ENCODE measurements at places on chromosomes 1 and 21. TPM values are rescaled to one million over a fixed set of nuclear protein-coding genes. Genes with fewer than 3 reads are reported as not detected.

GRCh38 chr1:8348777-8349472 lies 31.0 kb downstream of the SLC45A1 start:
- peaks cover 5% of the 10 kb centered on the region for H3K36me3 ChIP-seq
- no peak for DNase-seq
- H3K27me3 ChIP-seq = no peaks in the 10 kb centered on the region
- H3K4me1 ChIP-seq = peaks cover 45% of the 10 kb centered on the region
- H3K4me3 ChIP-seq = no peak overlapping the region

SPRR2F gene
- 2.8 TPM for total RNA-seq

RNU1-3 gene
- total RNA-seq = not detected

DNA sequence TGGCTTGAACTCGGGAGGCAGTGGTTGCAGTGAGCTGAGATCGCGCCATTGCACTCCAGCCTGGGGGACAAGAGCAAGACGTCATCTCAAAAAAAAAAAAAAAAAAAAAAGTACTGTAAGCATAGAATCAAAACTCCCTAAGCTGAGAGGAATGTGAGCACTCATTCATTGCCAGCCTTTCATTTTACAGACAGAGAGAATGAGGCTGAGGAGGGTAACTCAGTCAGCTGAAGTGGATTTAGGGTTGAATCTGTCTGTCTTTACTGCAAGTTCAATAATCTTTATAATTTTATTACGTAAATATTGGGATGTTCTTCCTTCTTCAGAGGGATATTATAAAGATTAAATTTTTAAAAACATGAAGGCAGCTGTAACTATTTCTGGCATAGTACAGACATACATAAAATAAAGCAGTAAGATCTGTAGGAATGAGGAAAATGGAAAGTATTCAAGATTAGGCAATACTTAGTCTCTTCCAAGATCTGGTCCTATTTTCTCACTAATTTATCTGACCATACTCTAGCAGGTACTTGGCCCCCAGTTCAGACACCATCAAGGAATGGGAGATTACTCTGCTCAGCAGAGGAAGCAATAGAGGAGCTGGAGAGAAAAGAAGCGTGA lies 24.1 kb upstream of the MNDA start:
- no peaks in the 10 kb centered on the region for H3K27me3 ChIP-seq
- H3K4me1 ChIP-seq = no peaks in the 10 kb centered on the region
- no peak overlapping the region for H3K4me3 ChIP-seq
- DNase-seq = no peak
- H3K27ac ChIP-seq = no peak overlapping the region
- H3K36me3 ChIP-seq = no peaks in the 10 kb centered on the region

PLA2G5 gene
- total RNA-seq = 149 TPM

C1orf185 gene
- not detected for total RNA-seq

GRCh38 chr1:88813471-88813870 lies 77.9 kb downstream of the GTF2B start:
- H3K36me3 ChIP-seq = peaks cover 11% of the 10 kb centered on the region
- no peaks in the 10 kb centered on the region for H3K27me3 ChIP-seq
- H3K27ac ChIP-seq = no peak overlapping the region
- no peaks in the 10 kb centered on the region for H3K4me1 ChIP-seq
- no peak overlapping the region for H3K4me3 ChIP-seq

GRCh38 chr1:109527098-109527811 lies 12.4 kb upstream of the GPR61 start:
- no peak overlapping the region for H3K4me3 ChIP-seq
- no peak for DNase-seq
- H3K4me1 ChIP-seq = peaks cover 24% of the 10 kb centered on the region
- H3K36me3 ChIP-seq = no peaks in the 10 kb centered on the region
- H3K27me3 ChIP-seq = no peaks in the 10 kb centered on the region

PCP4L1 gene
- not detected for total RNA-seq

GRCh38 chr1:111234866-111235265 lies 7.4 kb downstream of the CHI3L2 start:
- no peak for DNase-seq
- H3K27ac ChIP-seq = no peak overlapping the region
- H3K4me3 ChIP-seq = no peak overlapping the region

DNA sequence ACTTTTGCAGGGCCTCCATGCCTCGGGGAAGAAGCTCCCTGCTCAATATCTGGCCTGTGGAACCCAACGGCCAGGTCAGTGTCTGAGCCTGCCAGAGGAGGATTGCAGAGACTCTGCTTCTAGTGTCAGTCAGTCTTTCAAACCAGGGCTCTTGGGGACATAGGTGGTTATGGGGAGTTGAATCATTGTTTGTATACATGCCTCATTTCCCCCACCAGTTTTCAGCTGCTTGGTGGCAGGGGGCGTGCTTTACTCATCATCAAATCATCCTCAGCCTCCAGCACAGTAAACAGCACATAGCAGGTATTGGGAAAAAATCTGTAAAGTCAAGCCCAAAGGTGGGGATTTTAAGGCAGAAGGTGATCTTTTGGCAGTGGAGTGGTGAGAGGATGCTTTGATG lies 17.4 kb upstream of the FAM89A start:
- H3K27ac ChIP-seq = no peak overlapping the region
- no peaks in the 10 kb centered on the region for H3K27me3 ChIP-seq
- no peaks in the 10 kb centered on the region for H3K4me1 ChIP-seq
- DNase-seq = no peak
- H3K4me3 ChIP-seq = no peak overlapping the region

DNA sequence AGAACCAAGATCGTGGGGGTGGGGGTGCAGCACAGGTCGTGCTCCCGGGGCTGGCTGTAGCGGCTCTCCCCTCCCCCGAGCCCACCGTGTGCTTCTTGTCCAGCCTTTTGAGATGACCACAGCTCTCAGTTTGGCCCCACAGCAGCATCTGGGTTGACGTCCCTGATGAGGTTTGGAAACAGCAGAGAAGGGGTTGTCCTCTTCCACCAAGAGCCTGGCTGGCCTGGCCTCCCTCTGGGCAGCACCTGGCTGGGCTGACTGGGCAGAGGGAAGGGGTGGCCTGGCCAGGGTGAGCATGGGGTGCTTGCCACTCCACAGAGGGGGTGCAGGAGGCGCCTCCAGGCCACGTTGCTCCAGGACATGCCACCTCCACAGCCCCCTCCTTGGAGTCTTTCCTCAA lies 61.5 kb downstream of the SKI start:
- H3K27ac ChIP-seq = peak overlapping the region; percentile 75
- H3K4me3 ChIP-seq = no peak overlapping the region
- H3K27me3 ChIP-seq = no peaks in the 10 kb centered on the region
- DNase-seq = no peak
- H3K36me3 ChIP-seq = no peaks in the 10 kb centered on the region
- H3K4me1 ChIP-seq = no peaks in the 10 kb centered on the region

GRCh38 chr1:206575894-206576737 lies 36.1 kb downstream of the EIF2D start:
- no peaks in the 10 kb centered on the region for H3K4me1 ChIP-seq
- no peaks in the 10 kb centered on the region for H3K36me3 ChIP-seq
- no peaks in the 10 kb centered on the region for H3K27me3 ChIP-seq
- no peak overlapping the region for H3K4me3 ChIP-seq

DNA sequence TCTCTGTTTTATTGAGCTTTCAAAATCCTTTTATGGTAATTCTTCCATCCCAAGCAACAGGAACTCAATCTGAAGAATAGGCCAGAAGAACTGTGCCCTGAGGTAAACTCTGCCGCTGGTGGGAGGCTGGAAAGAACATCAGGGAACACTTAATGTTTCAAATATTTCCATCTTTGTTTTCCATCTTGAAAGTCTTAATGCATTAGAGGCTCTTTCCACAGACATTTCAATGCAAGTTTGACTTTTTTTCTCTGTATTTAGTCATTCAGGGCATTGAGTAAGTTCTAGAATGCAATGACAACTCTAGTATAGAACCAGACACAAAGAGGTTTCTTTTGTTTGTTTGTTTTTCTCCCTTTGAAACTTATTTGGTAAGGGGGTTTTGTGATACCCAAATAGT lies 61.5 kb downstream of the KIAA0040 start:
- no peaks in the 10 kb centered on the region for H3K36me3 ChIP-seq
- no peaks in the 10 kb centered on the region for H3K4me1 ChIP-seq
- no peaks in the 10 kb centered on the region for H3K27me3 ChIP-seq
- H3K4me3 ChIP-seq = no peak overlapping the region
- no peak for DNase-seq

- H3K4me1 ChIP-seq = peaks cover 3% of the 10 kb centered on the region
- DNase-seq = peak; percentile 87
- no peaks in the 10 kb centered on the region for H3K36me3 ChIP-seq
- peak overlapping the region; percentile 99 for H3K27ac ChIP-seq
- H3K4me3 ChIP-seq = no peak overlapping the region
Measured at GRCh38 chr1:234533034-234533891, 54.3 kb upstream of the TARBP1 start.

COL11A1 gene
- total RNA-seq = not detected

DNA sequence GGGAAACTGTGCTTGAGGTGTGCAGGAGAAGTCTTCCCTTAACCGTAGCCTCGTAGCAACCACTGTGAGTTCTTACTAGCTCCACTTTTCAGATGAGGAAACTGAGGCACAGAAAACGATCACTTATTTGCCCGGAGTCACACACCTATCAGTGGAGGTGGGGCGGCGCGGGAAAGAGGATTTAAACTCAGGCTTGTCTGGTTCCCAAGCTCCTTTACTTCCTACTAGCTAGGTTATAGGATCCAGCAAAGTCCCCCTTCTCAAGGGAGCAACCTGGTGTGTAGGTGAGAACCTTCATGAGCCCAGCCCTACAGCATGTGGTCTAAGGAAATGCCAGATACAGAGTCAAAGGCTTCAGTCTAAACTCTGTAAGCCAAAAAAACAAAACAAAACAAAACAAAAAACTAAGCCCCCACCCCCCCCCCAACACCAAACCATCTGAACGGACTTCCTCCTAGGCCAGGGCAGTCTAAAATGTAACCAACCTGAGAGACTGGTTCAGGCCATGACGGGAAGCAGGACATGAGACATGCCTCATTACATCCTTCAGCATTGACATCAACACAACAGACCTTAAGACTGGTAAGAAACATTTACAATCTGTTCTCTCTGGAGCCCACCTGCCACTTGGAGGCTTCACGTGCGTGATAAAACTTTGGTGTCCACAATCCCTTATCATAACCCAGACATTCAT lies 709 bp upstream of the FBXO42 start:
- H3K36me3 ChIP-seq = no peaks in the 10 kb centered on the region
- peak overlapping the region; percentile 88 for H3K4me3 ChIP-seq
- peaks cover 31% of the 10 kb centered on the region for H3K4me1 ChIP-seq
- H3K27me3 ChIP-seq = no peaks in the 10 kb centered on the region
- peak overlapping the region; percentile 98 for H3K27ac ChIP-seq

DNA sequence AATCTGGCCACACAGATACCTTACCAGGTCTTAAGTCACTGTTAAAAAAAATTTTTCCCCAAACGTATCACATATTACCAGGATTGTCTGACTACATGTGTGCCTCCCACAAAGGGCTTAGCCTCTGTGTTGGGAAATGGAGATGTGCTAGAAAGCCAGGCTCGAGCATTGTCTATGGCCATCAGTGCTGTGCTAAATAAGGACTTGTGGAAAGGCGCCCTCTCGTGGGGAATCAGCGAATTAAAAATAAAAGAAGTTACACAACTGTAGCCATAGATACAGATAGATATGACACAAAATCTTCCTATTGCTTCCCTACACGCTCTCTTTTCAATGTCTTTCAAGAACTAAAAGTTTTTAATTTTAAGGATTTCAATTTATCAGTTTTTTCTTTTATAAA lies 47.5 kb upstream of the CRNN start:
- H3K36me3 ChIP-seq = no peaks in the 10 kb centered on the region
- no peak overlapping the region for H3K27ac ChIP-seq
- no peaks in the 10 kb centered on the region for H3K27me3 ChIP-seq
- peak; percentile 66 for DNase-seq
- no peak overlapping the region for H3K4me3 ChIP-seq

ID3 gene
- 357 TPM for total RNA-seq

GRCh38 chr1:27643600-27644368 lies 8.8 kb upstream of the FGR start:
- peak; percentile 77 for DNase-seq
- H3K36me3 ChIP-seq = no peaks in the 10 kb centered on the region
- no peaks in the 10 kb centered on the region for H3K4me1 ChIP-seq
- H3K4me3 ChIP-seq = no peak overlapping the region
- H3K27me3 ChIP-seq = no peaks in the 10 kb centered on the region

SIK1 gene
- total RNA-seq = 3.9 TPM

DNA sequence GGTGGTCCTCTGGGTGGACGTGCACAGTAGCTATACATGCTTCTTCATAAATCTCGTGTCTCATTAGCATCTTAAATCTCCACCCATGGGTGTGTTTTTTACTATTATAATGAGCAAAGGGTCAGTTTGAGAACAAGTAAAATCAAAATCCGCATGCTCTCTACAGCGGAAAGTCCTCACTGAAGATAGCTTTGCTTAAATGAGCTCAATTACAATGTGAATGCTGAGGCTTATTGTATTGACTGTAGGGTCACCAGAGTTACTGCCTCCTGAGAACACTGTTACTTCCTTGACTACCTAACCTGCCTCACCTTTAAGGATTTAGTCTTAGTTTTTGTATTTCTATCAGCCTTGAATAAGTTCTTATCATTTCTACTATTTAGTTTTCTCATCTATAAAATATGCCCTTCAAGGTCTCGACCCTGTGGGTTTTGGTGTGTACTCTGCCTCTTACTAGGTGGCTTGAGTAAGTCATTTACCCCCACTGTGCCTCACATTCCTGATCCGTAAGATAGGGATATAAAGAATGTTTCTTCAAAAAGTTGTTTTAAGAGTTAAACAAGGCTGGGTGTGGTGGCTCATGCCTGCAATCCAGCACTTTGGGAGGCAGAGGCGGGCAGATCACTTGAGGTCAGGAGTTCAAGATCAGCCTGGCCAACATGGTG lies 7.9 kb downstream of the SLAMF7 start:
- no peaks in the 10 kb centered on the region for H3K4me1 ChIP-seq
- DNase-seq = no peak

PYHIN1 gene
- total RNA-seq = 0.63 TPM

SIPA1L2 gene
- 57.1 TPM for total RNA-seq

GJB4 gene
- not detected for total RNA-seq

TMEM200B gene
- total RNA-seq = 1.7 TPM

DNA sequence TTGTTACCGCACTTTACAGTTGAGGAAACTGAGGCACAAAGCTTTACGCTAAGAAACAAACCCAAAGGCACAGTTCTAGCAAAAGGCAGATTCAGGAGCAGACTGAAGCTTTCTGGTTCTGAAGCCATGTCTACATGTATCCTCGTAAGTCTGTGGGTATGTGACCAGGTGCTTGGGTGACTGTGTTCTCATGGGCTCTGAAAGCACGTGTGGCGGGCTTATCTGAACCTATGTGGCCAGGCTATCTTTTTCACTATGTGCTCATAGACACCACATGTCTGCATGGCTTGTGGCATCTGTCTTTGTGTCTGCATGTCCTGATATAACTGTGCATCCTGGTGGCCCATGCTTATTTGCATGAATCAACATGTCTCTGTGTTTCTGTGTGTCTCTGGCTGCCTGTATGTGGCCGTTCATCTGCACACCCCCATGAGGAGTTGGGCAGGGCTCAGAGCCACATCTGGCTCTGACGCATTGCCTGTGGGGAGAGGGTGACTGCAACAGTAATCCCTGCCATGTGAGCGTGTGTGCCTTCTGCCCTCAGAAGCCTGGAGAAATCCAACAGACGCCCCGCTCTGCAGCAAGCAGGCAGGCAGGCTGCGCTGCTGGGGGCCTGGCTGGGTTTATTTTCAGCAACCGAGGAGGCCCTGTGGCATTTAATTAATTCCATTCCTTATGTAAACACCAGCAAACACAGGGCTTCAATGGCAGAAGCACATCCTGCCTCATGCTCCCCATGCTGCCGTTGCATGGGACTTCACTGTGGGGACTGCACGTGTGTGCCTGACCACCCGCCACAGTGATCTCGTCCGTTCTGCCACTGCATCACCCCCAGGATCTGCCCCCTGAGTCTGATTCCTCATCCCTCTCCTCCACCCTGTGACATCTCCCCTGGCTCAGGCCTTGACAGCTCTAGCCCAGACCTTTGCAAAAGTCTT lies 115.4 kb downstream of the TRABD2B start:
- H3K4me3 ChIP-seq = no peak overlapping the region
- DNase-seq = no peak
- H3K36me3 ChIP-seq = no peaks in the 10 kb centered on the region
- peak overlapping the region; percentile 20 for H3K27ac ChIP-seq

All from right atrium auricular region (tissue), 2 donors.